ENCODE measurements at places on chromosomes 1 and 21.

DNA sequence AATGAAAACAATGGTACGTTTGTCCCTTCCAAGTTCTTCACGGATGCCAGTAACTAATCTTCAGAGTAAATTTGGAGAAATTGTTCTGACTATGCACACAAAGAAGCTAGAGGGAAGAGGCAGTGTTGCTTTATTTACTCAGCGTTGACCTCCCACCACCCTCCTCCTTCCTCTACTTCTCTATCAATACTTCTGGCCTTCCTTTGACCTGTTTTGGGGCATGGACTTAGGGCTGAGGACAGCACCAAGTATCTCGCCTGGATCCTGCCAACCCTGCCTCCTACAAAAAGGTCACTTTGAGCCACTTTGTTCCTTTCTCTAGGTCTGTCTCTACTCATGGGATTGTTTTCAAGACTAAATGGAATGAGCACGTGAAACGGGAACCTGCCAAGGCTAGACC lies 282.6 kb downstream of the DSCAM start:
- DNase-seq: no peak

DNA sequence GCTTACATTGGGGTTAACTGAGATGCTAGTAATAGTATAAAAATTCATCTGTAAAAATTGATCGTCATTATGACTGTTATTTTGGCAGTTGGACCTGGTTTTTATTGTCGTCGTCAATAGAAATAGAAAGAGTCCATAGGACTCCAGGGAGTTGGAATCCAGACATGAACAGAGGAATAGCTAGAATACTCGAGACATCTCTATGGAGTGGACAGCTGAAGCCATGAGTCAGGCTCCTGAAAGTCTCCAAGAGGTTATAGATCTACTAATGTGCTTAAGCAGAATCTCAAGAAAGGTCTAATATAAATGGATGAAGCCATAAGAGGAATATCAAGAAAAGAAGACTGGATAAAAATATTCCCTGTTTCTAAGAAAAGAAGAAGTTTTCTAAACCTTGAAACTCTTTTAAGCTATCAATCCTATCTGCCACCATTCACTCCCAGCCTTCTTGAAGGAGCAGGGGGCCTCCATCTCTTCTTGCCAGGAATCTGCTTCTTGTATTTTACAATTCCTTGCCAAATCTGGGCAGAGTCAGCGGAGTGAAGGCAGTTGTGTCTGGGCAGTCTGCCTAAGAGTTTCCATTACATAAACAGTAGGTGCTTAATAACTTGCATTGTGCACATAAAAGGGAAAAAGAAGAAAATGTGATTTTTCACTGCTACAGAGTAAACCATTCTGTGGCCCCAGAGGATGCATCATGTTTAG lies 163.3 kb downstream of the ST6GALNAC5 start:
- no peak for DNase-seq

- DNase-seq: no peak
Observed at GRCh38 chr1:238833919-238834318, 552.4 kb upstream of the CHRM3 start.

- no peak for DNase-seq
Observed at GRCh38 chr1:3461934-3462275, 7.4 kb downstream of the ARHGEF16 start.

DNA sequence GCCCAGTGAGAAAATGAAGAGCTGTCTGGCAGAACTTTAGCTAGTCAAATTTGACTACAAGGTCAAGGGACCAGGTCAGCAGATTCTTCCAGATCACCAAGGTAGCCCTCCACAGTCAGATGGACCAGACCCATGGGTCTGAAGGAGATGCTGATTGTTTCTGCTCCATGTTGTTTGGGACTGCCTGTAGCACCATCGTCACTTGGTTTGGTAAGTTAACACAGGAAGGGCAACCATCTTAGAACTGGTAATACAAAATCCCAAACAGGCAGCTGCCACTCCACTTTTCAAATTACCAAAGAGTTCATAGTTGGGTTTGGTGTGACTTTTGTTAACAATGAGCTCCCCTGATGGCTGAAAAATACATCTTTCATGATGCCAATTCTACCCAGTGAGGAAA lies 9.0 kb downstream of the ITPKB start:
- DNase-seq: no peak

GRCh38 chr1:44084998-44085675 lies 33.5 kb upstream of the KLF17 start:
- DNase-seq: no peak

GRCh38 chr1:24846671-24847070 lies 83.4 kb downstream of the RUNX3 start:
- no peak for DNase-seq

DNA sequence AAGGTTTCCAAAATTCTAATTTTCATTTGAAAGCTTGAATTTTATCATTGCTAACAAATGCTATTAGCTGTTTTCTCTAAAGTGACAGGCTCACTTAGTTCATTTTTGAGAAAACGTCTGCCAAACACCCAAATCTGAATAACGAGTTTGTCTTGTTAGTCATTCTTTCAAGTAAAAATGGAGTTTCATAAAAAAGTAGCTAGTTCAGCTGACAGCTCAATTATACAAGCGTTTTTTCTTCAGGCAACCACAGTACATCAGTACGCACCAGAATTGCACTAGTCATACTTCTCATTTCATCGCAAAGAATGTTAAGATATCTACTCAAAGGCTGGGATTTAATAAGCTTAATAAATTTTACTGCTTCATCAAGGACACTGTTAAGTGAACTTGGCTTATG lies 72.3 kb upstream of the SLFNL1 start:
- DNase-seq: no peak

DNA sequence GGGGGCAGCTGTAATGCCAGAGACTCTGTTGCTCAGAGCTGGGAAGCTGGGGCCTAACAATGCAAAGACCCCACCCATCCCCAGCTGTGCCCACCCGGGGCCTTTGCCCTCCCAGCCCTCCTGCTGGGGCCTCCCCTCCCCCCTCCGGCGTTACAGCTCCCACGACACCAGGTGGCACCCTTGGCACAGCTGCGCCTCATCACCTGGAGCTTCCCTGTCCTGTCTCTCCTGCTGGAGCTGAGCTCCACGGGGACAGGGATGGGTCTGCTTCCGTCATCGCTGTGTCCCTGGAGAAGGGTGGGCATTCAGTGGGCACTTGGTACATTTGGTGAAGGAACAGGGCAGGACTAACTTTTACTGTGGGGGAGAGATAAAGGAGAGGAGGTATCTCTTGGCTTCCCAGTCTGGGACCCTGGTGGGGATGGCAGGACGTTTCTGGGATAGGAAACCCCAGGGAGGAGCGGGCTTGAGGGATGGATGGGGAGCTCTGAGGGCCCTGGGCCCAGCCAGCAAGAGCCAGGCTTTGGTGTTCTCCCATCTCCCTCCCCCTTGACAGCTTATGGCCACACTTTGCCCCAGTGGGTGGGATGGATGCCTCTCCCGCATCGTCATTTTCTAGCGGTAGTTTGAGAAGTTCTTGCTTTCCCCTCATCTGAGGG lies 453.2 kb downstream of the PTPRU start:
- DNase-seq: no peak
